ENCODE measurements at places on chromosomes 16 and 17.
A peak's percentile ranks its signal among the peaks of the same experiment; 100 is the strongest.

DNA sequence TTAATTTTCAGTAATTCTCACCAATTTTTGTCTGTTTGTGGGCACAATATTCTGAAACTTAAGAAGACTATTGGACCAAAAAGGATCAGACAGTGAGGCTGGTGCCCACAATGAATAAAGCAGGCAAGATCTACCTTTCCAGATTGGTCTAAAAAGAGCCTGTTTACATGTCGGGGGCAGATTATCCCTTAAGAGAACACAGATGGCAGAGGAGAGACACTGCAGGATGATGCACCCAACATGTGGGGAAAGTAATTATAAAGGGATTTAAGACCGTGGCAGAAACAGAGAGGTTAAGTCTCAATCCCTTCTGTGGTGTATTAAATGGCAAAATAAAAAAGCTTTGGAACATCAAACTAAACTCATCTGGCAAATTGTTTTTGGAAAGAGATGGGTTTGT lies 331.8 kb upstream of the CDH11 start:
- DNase-seq = no peak

DNA sequence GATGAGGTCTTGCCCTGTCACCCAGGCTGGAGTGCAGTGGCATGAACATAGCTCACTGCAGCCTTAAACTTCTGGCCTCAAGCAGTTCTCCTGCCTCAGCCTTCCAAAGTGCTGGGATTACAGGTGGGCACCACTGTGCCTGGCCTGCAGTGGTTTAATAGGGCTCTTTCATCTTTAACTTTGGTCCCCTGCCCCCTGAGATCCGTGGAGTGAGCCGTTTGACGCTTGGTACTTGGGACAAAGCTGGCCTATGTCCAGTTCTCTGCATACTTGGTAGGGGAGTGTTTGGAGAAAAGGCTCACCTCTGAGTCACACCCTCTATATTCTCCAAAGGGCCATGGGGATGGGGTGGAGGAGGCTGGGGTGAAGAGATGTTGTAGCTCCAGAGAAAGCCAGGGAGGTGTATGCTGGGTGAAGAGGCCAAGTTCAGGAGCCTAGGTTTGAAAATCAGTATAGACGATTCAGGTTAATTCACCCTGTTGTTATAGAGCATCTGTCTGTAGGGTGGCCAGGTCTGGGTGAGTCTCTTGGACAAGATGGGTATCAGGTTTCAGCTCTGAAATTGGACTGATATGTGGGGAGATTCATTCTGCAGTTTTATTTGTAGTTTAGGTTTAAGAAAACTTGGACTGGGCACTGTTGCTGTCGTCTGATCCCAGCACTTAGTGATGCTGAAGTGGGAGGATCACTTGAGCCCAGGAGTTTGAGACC lies 17.6 kb downstream of the ABCC1 start:
- DNase-seq = peak; percentile 86

DNA sequence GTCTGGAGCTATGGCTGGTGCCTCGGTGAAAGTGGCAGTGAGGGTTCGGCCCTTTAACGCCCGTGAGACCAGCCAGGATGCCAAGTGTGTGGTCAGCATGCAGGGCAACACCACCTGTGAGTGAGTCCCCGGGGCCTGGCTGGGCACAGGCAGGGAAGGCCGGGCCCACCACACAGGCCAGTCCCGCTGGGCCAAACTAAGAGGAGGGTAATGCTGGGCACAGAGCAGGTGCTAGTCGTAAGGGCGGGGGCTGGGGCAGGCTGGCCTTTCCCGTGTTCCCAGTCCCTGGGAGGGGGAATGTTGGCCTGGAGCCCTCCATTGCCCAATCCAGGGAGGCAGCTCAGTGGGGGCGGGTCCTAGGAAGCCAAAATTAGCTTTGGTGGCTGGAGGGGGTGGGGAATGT lies 2.5 kb downstream of the KIF1C start:
- no peak for DNase-seq

DNA sequence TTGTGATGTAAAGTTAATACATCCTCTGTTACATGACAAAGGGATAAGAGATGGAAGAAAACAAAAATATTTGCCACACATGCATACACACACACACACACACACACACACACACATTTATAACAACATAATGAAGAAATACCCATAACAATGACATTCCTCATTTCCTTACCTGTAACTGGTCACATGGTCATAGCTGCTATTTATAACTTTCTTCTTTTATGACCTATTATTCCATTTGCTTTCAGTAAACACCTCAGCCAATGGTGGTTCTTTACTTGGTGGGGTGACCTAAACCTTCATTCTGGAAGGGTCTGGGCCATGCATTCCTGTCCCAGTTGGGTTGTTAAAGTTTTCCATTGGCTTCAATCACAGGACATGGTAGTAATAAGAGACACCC lies 5.3 kb downstream of the MT2A start:
- DNase-seq = no peak

- DNase-seq = no peak
Observed at GRCh38 chr16:8720080-8720966, 45.9 kb downstream of the ABAT start.

GRCh38 chr16:83470416-83470815 lies 337.4 kb upstream of the HSBP1 start:
- DNase-seq = no peak

DNA sequence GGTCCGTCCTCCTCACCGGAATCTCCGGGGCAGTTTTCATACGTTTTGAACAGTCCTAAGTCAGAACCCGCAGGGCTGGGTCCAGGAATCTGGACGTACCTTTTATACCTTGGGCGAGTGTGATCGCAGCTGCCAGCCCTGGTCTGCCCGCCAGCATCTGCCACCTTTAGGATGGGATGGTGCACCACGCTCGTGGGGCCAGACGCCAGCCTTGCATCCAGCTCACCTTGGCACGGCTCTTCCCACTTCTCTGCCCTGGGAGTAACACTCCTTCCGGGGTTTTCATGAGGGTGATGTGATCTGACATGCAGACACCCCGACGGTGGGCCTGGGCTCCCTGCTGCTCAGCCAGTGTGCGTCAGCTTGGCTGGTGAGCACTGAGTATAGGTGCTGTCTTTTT lies 66.6 kb upstream of the ZNF469 start:
- no peak for DNase-seq

- DNase-seq = no peak
Observed at GRCh38 chr16:85452364-85453193, 160.5 kb upstream of the GSE1 start.

DNA sequence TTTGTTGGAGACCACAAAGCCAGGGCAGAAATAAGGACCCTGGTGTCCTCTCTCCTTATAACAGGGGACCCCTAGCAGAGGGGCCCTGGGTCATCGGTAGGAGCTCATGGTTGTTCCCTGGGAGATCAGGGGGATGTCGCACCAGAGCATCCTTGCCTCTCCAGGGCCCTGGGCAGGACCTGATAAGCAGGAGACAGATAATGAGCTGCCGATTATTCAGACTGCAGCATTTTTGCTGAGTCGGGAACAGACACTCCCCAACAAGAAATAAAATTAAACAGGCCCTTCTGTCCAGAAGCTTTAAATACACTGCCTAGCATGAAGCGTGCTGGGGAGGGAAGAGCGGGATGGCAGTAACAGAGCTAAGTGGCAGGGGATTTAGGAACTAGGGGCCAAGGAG lies 15.4 kb upstream of the GFAP start:
- no peak for DNase-seq

GRCh38 chr17:41648411-41649195 lies 24.2 kb upstream of the KRT17 start:
- no peak for DNase-seq

DNA sequence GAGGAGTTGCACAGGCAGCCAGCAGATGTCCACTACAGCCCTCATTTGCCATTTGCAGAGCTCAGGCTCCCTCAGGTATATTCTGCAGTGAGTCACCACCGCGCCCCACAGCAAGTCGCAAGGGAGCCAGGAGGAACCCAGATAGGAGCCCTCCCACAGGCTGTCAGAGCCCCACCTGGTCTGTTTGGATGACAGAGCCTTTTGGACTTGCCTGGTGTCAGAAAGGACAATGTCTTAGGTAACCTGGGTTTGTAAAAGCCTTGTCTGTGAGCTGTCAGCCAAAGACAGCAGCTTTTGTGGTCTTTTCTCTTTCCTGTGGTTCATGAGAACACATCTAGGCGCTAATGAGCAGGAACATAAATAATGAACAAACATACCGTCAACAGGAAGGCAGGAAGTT lies 70.9 kb downstream of the GNAO1 start:
- no peak for DNase-seq

GRCh38 chr17:62670202-62670821 lies 42.8 kb downstream of the MRC2 start:
- no peak for DNase-seq

GRCh38 chr16:17578981-17579874 lies 108.5 kb upstream of the XYLT1 start:
- DNase-seq = peak; percentile 36

DNA sequence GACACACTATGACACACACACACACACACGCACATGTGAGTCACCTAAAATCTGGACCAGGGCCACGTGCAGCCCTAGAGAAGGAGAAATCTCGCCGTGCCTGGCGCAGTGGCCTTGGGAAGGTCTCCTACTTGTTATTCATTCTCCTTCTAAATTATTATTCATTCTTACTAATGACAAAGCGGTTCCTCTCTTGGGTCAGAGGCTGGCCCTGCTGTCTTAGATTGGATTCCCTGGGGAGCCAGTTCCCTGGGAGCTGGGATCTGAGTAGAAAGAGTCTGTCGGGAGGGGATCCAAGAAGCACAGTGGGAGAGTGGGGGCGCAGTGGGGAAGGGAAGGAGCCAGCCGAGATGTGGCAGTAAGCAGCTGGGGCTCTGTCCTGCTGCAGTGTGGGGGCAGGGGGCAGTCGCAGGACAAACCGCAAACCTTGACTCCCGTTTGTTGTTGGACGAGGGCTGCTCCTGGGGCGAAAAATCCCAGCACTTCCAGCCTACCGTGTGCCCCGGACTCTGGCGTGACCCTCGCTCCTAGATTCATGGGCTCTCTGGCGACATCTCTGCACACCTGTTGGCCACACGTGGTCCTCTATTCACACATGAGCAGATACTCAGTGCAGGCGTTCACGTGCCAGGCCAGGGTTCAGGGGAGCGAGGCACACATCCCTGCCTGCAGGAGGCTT lies 18.7 kb upstream of the JPH3 start:
- DNase-seq = no peak

- DNase-seq = no peak
Observed at GRCh38 chr17:7203391-7203790, 16.2 kb downstream of the DLG4 start.

- no peak for DNase-seq
Observed at GRCh38 chr17:43033948-43034881, 9.2 kb downstream of the RND2 start.

GRCh38 chr17:64580384-64581315 lies 73.9 kb downstream of the CEP95 start:
- no peak for DNase-seq

DNA sequence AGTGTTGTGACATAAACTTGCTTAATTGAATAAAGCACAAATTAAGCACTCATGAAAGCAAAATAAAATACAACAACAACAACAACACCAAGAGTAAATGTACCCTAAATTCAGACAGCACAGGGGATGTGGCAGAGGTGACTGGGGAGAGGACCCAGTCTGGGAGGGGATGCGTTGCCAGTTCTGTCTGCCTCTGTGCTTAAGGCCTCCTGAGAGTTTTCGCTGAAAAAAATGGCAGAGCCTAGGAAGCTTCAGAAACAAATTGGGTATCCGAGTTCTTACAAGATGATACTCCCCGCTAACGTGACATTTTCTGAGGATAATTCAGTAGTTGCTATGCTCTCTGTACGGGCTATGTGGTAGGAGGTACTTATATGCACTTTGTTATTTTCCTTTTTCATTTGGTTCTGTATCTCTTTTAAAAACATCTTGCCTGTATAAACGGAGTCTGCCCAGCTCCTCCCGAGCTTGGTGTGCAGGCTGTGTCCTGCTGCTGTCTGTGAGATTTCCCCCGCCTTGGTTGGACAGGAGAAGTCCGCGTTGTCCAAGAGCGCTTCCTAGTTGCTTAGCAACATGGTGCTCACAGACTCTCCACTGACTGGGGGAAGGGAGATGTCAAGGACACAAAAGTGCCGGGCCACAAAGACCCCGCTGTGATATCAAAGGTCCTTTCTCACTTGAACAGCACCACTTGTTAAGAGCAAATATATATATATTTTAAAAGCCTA lies 134.2 kb upstream of the CPHXL start:
- no peak for DNase-seq

DNA sequence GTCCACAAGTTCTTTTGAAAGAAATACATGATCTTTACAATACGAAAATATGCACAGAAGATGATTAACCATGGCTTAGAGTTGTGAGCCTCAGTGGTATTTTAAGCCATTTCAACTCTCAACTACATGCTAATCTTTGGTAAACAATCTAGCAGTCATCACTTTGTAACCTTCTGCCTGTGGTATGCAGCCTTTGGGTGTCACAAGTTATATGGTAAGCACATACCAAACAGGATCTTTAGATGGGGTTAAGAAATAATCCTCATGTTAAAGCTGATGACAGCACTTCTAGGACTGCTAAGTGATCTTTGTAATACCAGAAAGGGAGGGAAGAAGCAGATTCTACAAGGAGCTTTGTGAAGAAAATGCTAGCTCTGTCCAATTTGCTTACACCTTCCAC lies 74.3 kb downstream of the CA4 start:
- no peak for DNase-seq

All from HS-5 (cell line).